Activated CD4-positive, alpha-beta T cell treated with anti-CD3 and anti-CD28 coated beads for 48 hours (primary cell): ENCODE measurements at places on chromosomes 4 and X.

GRCh38 chrX:109270580-109271484 is 211.1 kb downstream of the GUCY2F start:
- peak; percentile 63 for DNase-seq

DNA sequence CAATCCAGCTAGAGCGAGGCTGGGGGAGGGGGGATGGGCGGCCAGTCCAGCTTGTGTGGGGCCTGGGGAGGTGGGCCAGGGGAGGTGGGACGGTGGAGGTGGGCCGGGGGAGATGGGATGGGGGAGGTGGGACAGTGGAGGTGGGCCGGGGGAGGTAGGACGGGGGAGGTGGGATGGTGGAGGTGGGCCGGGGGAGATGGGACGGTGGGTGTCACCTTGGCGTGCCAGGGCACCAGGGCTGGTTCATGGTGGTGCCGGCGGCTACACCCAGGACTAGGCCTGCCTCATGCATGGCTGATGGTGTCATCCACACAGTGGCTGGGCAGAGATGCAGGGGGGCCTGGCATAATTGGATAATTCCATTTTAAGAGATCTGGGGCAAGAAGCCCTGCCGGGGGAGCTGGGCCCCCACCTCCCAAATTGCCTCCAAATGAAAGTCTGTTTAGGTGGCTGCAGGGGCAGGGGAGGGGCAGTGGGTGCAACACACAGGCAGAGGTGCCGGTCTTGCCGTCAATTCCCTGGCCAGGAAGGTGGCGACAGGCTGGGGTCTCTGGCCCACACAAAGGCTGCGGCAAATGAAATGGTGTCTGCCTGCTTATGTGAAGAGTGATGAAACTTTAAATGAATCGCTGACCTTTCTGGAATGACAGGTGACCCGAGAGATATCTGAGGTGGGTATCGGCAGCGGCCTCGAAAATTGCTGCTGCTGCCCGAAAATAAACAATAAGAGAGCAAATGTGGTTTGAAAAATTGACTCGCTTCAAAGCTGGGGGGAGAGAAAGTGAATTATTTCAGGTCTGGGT is 82.1 kb downstream of the FAM53A start:
- DNase-seq = no peak

DNA sequence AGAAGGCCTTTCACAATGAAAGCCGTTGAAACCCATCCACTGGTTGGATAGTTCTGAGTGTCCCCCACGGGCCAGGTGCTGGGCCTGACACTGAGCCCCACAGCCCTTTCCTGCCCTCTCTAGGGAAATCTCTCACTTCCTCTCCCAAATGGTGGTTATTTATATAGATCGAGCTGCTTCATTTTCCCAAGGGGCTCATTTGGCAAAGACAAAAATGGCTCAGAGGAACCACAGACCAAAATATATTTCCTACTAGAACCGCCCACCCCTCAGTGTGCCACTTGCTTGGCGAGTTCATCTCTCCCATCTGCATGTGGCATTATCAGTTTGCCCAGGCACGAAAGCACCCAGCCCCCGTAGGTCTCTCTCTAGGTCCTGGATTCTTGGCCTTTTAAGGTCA is 53.3 kb upstream of the STIM2 start:
- no peak for DNase-seq

GRCh38 chr4:54440394-54441136 is 211.5 kb downstream of the PDGFRA start:
- peak; percentile 3 for DNase-seq

DNA sequence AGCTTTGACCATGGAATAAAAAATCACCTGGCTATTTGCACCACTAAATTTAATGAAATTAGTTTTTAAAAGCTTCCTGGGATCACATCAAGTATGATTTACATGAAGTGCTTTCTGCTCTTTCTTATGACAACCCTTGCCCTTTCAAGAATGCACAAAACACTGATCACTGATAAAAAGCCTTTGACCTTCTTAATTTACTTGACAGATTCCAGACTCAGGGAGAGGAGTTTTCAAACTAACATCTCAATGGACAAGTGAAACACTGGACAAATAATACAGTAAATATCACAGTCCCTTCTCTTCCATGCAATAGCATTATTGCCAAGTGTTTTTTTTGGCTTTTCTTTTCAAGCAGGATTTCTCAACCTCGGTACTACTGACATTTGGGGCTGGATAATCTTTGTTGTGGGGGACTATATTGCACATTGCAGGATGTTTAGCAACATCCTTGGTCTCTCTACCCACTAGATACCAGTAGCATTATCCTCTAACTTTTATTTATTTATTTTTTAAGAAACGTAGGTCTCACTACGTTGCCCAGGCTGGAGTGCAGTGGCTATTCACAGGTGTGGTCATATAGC is 86.3 kb downstream of the ZNF827 start:
- DNase-seq = no peak

DNA sequence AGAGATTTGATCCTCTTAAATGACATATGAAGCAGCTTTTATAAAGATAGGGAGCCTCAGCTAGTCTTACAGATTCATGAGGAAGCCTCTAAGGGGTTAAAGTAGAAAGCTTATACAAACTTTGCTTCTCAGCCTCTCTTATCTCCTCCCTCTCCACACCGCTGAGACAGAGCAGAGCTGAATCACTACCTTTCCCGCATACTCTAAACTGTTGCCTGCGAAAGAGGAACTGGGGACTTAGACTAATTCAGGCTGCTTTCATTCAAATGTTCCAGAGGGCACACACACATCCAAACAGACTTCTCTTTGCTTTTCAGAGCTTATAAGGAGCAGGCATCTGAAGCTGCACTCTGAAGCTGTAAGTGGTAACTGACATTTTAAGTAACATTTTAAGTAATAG is at the start of gene SERTM2:
Gene SERTM2 (plus strand): TSS at position 169 of the 400 bp plus-strand sequence. CDS start 7,213 bp downstream, outside the sequence.
- DNase-seq = peak; percentile 1

- no peak for DNase-seq
These were observed 544.8 kb upstream of the ADGRL3 start for GRCh38 chr4:60655356-60655755.

- DNase-seq = no peak
These were observed 66.9 kb downstream of the ARHGEF38 start for GRCh38 chr4:105619188-105619931.

DNA sequence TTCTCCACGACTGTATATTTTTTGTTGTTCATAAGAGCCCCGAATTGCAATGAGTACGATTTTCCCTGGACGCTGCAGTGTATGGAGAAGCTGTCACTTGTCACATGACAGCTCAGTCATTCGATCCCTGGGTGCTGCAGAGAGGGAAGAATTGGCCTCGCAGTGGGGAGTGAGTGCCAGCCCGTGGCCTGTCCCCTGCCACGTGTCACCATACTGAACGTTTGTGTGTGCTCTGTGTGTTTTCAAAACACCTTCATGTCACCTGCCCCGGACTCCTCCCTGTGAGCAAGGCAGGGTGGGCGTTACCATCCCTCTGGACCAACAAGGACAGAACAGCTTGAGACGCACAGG is 77.9 kb downstream of the TBL1X start:
- DNase-seq = no peak

GRCh38 chrX:69179380-69179911 is 14.2 kb upstream of the PJA1 start:
- no peak for DNase-seq

- no peak for DNase-seq
These were observed 270.1 kb downstream of the QDPR start for GRCh38 chr4:17241835-17242234.

DNA sequence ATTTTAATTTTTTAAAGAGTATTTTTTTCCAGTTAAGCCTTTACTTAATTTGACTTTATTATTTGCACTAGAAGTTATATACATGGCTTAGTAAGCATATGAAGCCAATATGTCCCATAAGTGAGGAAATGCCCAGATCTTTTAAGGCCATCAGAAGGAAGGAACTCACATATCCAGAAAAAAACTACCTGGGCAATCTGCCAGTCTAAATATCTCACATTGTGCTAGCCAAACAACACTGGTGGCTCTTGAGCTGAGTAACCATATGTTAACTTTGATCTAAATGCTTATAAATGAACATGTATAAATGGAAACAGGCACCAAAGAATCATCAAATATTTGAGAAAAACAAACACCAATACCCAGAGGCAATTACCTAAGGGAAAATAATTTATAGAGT is 138.6 kb upstream of the APOOL start:
- no peak for DNase-seq

GRCh38 chr4:40736910-40737309 is 12.8 kb upstream of the NSUN7 start:
- no peak for DNase-seq

GRCh38 chr4:148881860-148882643 is 439.8 kb upstream of the NR3C2 start:
- no peak for DNase-seq

- no peak for DNase-seq
These were observed 332.0 kb downstream of the GRXCR1 start for GRCh38 chr4:43224559-43224958.

GRCh38 chr4:18669390-18669789 is 647.8 kb upstream of the LCORL start:
- DNase-seq = no peak

DNA sequence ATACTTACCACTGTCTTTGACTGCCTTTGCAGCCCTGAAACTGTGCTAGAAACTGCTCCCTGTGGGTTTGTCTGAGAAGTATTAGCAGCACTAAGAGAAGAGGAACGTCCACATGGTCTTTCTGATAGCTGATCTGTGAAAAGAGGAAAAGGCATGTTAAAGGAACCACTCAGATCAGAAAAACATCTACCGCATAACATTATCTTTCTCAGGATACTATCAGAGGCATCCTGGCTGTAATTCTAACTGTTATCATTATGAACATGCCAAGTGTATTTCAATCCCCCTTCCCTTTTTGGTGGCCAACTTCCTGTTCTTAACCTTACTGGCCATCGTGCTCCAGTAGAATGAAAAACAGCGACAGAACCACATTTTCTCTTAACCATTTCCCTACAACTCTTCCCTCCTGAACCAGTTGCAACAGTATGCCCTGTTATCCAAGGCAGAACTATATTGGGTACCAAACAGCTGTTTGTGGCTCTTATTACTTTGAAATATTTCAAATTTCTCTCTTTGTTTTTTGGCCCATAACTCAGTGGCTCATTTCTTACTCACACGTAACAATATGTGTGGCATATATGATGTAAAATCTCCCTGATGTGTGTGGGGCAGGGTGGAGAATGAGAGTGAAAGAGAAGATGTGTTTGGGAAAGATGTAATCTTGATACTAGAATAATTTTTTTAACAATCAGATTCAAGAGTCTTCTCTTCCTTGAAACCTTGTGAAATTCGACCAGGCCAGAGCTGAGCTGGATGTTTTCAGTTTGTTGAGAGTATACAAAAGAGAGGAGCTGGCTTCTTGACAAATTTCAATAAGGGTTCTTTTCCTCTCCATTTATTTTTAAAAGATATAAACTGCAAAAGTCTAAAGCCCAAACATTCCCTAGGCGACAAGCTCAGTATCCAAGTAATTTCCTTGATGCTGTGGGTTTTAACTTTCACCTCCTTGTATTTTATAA is 35.2 kb downstream of the ARHGEF6 start:
- no peak for DNase-seq

GRCh38 chr4:153234885-153235284 is 30.6 kb downstream of the TRIM2 start:
- DNase-seq = no peak

GRCh38 chr4:184599492-184600135 is 49.6 kb downstream of the CASP3 start:
- DNase-seq = no peak

GRCh38 chrX:101399825-101400224 is 7.9 kb downstream of the GLA start:
- no peak for DNase-seq

DNA sequence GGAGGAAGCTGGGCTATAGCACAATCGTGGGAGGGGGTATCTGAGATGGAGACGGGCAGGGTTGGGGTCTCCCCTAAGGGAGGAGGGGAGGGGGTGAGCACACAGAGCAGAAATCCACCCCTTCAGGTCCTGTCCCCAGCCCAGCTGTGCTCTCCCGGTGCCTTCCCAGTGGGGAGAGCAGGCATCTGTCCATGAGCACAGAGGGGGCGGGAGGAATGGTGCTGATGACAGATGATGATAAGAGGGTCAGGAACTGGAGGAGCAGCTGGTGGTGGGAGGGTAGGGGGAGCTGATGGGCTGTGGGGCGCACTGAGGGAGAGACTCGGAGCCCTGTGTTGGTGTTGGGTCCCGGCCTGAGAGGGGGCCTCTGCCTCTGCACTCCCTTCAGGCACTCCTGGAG is 8.6 kb downstream of the ATP2B3 start:
- DNase-seq = no peak

DNA sequence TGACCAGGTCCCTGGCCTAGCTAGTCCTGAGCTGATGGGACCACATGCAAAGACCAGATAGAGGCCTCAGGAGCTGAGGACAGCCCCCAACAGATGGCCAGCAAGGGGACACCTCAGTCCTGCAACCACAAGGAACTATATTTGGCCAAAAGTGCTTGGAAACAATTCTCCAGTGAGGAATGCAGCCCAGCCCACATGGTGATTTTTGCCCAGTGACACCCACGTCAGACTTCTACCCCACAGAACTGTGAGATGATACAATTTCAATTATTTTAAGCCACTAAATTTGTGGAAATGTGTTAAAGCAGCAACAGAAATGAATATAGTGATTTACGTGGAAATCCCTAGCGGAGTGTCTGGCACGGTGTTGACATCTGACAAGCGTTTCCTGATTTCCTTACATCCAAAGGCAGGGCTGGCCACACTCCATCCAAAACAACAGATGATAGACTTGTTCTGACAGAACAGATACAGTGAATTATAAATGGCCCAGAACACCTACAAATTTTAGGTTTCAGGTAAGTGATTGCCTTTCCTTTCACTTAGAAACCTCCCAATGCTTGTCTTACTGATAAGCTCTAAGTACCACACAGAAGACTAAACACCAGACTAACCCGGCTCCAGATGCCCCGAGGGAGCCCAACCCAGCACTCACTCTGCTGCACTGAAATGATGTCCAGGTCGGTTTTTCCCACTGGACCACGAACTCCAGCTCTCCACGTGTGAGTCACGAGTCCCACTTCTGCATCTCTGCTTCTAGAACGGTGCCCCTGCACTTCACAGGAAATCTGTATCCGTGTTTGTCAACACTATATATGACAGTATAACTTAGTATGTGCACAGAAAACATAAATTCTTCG is 5.8 kb downstream of the AFAP1 start:
- no peak for DNase-seq

DNA sequence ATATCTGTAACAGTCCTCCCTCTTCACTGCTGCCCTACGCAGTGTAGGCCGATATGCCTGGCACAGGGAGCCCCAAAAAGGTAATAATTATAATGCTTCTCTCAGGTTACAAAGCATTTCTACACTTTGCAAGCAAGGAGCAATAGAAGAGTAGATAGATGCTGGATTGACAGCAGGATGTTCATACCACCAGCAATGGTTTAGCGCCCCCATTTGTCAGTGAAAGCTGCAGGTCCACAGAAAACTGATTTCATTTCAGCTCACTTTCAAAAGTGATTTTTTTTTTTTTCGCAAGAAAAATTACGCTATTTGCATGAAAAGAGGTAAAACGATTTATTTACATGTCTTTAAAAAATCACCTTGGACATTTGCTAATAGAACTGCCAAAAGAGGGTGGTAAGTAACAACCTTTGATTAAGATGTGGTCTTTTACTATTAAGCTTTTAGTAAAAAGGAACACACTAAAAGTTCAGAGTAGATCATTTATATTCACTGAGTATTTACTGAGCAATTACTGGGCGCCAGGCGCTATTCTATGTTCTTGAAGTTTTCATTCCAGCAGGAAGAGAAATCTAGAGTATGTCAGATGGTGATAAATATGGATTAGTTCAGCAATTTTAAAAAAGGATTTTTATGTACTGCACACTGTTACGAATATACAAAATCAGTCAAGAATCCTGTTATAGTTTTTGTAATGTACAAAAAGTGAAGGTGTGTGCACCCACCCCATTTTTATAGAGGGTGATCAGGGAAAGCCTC is 34.4 kb downstream of the HPF1 start:
- no peak for DNase-seq
